Dermis microvascular lymphatic vessel endothelial cell (primary cell): ENCODE measurements at places on chromosomes 6 and 20.
A peak's percentile ranks its signal among the peaks of the same experiment; 100 is the strongest.

DNA sequence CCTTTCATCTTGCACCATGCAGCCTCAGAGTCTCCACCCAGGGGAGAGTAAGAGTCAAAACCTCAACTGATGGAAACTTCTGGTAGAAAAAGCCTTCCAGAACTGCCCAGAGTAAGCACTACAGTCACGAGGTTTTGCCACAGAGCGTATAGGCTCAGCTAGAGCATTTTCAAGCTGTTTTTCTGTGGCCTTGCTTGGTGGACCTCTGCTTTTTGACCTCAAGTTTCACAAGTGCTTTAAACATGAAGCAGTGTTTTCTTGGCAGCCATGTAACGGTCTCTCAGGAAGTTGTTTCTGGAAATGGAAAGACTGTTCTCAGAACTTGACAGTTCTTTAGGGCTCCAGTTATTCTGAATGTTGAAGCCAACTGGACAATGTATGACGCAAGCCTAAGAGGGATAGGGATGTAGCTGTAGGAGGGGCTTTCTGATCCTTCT, 146.5 kb downstream of the ZDHHC14 start:
- DNase-seq: peak; percentile 80

GRCh38 chr20:57628047-57628961, 8.1 kb upstream of the ZBP1 start:
- peak; percentile 54 for DNase-seq

GRCh38 chr6:106281661-106282060, 43.9 kb downstream of the ATG5 start:
- DNase-seq: no peak

- no peak for DNase-seq
Measured at GRCh38 chr6:21294144-21294543, 299.4 kb upstream of the SOX4 start.

GRCh38 chr20:50318710-50319109, 128.1 kb downstream of the CEBPB start:
- no peak for DNase-seq
